ENCODE measurements at places on chromosomes 3 and 15. TPM values are rescaled to one million over a fixed set of nuclear protein-coding genes. Genes with fewer than 3 reads are reported as not detected.

DNA sequence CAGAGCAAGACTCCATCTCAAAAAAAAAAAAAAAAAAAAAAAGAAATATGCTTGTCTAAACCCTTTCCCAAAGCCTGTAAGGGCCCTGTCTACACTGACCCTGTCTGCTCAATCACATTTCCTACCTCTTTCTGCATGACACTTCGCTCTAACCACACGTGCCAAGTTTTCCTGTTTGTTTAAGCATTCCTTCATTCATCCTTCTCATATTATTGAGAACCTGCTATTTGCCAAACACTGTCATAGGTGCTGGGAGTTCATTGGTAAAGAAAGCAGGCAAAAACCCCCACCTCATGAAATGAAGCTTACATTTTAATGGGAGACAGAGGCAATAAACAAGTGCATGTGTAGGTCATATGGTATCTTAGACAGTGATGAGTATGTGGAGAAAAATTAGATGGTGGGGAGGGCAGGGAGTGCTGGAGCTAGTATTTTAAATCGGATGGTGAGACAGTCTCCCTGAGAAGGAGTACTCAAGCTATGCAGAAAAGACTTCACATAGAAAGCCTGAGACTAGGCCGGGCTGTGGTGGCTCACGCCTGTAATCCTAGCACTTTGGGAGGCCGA is 48.0 kb downstream of the B3GNT5 start:
- no peak for DNase-seq

GRCh38 chr3:166471074-166471767 is 634.0 kb upstream of the BCHE start:
- no peak for DNase-seq

The MORC1 gene
- total RNA-seq, result 0.10 TPM

DNA sequence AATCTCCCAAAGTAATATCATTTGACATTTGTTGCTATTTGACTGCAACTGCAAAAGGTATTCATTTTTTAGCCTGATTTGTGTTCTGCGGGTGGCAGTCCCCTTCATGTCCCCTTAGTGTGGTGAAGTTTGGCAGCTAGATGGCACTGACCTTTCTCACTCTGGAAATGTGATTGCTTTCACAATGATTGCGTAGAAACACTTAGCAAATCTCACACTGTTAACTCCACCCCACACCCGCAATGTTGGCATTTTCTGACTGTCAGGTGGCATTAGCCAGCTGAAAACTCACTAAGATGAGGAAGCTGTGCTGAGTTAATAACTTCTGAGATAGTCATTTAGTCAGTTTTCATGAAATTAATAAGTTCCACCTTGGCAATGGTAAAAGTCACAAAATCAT is 76.9 kb downstream of the TRIM69 start:
- DNase-seq, result no peak

DNA sequence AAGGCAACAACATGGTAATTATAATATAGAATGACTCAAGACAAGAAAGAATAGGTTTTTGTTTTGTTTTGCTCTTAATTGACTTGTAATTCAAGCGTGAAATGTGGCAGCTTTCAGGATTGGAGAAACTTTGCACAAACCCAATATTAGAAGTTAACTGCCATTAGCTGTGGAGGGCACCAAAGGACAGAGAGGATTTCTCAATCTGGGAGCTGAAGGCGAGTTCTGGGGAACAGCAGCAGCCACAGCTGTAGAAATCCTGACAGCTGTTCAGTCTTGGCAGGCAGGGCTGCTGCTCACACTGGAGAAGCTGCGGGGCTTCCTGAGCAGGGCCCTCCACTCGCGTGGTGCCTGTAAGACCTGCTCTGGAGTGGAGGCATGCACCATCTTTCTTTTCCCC is 182.2 kb upstream of the IL12A start:
- DNase-seq, result no peak

The ZNF502 gene
- 2.6 TPM for total RNA-seq

- no peak for DNase-seq
Observed at GRCh38 chr15:81284256-81285031, 39.5 kb downstream of the STARD5 start.

DNA sequence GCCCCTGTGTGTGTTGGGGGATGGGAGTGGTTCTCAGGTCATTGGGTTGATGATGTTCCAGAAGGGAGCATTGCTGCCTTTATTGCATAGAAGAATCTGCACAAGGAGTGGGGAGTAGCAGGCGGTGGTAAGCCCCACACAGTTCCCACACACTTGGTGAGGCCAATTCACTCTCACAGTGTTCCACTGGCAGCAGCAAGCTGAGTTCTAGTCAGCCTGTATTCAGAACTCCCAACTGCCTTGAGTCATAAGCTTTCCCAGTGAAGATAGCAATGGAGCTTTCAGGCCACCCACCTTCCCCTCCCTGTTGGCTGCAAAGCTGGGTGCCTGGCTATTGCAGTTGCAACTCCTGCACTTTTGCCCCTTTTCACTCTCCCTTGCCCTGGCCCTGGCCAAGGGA is 181.1 kb upstream of the RBMS3 start:
- no peak for DNase-seq

The ZBED2 gene
- total RNA-seq, result not detected

The THRB gene
- 0.38 TPM for total RNA-seq

The ATP2B2 gene
- total RNA-seq, result 1.7 TPM

DNA sequence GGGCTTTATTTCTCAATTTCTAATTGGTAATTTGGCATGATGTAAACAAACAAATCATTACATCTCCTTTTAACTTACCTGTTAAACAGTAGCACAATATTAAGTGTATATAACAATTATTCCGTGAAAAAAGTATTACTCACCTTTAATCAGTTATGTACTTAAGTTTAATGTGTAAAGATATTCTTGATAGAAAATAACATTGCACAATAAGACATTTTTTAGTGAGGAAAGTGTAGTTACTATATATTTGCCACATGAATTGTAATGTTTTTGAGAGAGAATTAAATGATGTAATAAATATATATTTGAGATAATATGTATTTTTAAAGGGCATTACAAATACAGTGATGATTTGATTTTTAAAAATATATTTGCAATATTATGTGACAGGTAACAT is 10.9 kb upstream of the CCNB2 start:
- no peak for DNase-seq

DNA sequence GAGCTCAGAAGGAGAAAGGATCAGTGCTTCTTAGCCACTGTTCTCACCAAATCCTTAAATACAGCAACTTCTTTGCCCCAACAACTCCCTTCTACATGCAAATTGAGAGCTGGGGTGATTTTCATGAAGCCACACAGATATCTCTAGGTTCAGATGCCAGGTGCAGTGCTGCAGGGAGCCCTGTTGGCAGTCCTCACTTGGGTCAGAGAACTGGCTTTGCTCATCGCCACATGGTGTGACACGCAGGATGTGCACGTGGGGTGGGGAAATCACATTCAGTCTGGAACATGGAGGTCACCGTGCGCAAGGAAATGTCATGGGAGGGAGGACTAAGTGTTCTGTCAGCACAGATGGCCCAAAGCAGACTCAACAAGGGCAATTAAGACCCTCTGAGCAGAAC is 103.8 kb downstream of the WDR76 start:
- DNase-seq, result no peak

The EFHB gene
- total RNA-seq, result 1.6 TPM

DNA sequence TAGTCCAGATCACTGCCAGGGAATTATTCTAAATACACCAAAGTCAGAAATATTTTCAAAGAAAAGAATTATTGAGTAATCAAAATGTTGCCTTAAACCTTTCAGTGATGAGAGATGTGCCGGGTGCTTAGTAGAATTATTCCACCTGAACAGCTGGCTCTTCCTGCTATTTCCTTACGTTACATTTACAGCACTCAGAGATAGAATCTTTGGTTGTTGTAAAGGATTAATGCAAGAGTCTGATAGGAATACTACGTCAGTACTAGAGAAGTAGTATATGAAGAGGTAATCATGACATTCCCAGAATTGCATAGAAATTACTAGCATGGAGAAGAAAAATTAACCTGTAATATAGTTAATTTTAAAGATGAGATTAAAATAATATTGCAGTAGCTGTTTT is 50.9 kb upstream of the ZDHHC23 start:
- DNase-seq, result no peak

The DGKG gene
- total RNA-seq, result 0.54 TPM

GRCh38 chr15:70236341-70237086 is 138.8 kb upstream of the TLE3 start:
- DNase-seq, result no peak

GRCh38 chr15:69096626-69097025 is 63.8 kb upstream of the GLCE start:
- no peak for DNase-seq

The PRTG gene
- total RNA-seq, result 165 TPM

DNA sequence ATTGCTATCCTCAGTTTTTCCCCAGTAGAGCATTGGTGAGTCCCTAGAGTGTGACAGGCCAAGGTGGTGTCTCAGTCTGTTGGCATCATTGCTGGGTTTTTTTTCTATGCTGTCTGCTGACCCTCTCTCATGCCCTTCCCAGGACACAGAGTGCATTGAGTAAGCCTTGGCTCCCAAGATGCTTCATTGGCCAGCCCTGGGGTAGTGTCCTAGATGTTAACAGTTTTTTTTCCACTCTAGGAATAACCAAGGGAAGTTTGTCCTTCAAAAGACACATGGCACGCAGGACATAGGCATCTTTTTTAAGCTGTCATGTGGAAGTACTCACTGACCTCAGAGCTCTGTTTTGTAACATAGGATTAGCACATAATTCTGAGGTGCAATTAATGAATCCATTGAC is 19.5 kb downstream of the ADAMTSL3 start:
- DNase-seq, result no peak

DNA sequence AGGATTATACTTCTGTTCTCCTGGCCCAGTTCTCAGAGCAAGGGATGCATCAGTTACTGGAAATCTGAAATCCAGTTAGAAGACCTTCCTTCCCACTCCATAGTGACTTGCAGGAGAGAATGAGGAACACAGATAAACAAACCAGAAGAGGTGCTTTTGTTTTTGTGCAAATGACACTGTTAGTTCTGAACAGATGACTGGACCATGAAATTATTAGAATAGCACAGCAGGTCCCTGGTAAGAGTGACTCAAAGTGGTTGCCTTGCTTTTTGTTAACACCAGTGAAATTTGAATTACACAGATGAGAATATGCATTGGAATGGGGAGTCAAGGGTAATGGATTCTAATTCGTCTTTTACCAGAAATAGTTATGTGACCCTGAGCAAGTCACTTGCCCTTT is 30.4 kb upstream of the LRIG1 start:
- no peak for DNase-seq

DNA sequence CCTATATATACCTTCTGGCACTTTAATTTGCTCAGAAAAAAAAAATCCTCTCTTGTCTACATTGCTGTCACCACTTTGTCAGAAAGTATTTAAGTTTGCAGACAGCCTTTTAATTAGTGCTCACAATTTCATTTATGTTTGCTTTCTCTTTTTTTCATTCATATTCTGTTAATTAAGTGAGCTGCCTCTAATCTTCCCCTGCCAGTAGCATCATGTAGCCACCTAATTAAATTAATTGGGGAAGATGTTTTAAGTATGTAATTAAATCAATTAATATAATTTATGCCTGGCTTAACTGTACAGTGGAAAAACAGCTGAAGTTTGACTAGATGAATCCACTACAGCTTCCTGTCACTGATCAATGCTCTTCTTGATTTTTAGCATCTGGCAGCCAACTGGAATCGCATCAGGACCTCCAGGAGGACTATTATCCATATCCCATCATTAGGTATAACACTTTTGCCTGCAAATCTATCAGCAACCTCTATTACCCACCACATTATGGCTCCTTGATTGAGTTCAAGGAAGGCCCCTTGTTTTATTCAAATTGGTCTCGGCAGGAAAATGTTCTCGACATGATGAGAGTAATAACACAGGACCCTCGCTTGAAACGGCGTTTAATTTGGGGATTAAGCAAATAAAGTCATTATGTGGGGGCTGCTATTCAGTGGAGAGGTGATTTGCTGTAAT is 118.5 kb downstream of the IQCH start:
- no peak for DNase-seq

The RHOV gene
- total RNA-seq, result 1.4 TPM

GRCh38 chr15:68924866-68925560 is 5.3 kb upstream of the SPESP1 start:
- peak; percentile 85 for DNase-seq

DNA sequence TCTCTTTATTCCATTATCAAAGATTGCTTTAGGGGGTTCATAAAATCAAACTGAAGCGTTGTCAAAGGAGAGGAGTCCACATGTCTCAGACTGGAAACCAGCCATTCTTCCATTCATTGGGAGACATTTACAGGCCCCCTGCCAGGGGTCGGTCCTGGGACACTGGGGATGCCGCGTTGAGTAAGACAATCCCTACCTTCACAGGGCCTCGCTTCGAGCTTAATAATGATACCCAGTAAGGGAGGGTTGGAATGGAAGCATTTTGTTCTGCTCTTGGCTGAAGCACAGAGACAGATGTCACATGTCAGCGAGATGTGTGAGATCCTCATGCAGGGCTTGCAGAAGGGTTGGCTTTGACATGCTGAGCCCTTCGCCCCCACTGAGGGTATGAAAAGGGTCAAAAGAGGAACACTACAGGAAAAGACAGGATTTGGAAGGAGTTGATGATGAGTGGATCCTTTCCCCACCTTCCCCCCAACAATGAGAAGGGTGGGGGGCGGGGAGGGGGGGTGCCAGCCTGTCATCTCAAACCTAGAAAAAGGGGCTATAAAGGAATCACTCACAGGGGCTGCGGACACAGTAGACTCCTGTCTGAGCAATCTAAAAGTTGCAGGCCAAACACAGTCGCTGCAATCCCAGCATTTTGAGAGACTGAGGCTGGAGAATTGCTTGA is 25.6 kb upstream of the ARL8B start:
- DNase-seq, result no peak

- no peak for DNase-seq
Observed at GRCh38 chr15:56017920-56018319, 24.5 kb upstream of the NEDD4 start.

GRCh38 chr3:7934362-7934761 is 567.3 kb upstream of the LMCD1 start:
- no peak for DNase-seq

The CCDC9B gene
- 0.92 TPM for total RNA-seq

The SLC25A26 gene
- total RNA-seq, result 18.9 TPM

DNA sequence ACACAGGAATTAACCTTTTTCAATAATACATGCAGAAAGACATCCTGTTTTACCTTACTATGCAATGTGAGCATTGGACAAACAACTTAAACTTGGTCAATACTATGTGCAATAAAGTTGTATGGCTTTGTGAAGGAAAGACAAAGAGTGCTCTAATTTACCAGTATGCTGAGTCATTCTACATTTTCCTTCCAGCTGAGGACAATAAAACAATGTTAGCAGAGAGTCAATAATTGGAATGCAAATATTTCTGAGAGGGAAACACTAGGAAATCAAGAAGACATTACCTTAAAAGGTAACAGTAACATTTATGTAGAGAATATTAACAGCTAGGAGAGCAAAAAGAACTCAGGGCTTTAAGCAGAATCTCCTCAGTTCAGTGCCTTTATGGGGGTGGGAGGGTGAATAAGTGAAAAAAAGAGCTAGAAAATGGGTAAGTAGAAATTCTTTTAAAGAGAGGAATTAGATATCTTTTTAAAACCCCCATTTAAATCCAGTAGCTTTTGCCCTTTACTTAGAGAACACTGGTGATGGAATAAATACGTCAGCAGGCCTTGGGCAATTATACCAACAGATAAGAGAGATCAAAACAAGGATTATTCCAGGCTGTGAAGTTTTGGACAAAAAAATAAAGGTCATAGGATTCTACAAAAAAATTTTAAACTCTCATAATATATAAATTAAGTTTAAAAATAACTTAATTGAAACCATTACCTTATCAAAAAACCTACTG is 11.6 kb upstream of the HGD start:
- no peak for DNase-seq

The ADAMTS7 gene
- total RNA-seq, result 55.1 TPM

GRCh38 chr3:154972951-154973350 is 107.2 kb upstream of the MME start:
- no peak for DNase-seq

GRCh38 chr3:52454250-52454937 is 553 bp upstream of the TNNC1 start:
- no peak for DNase-seq

The COLQ gene
- 2.1 TPM for total RNA-seq

Data from endothelial cell (in vitro differentiated cells).